Stimulated activated CD8-positive, alpha-beta memory T cell treated with anti-CD3 and anti-CD28 coated beads, Interleukin-2, amount 100 ng/mL, for 48 hours (primary cell): ENCODE measurements at places on chromosomes 6 and 20.

- no peak for DNase-seq
Observed at GRCh38 chr6:70236343-70236742, 66.5 kb downstream of the COL9A1 start.

DNA sequence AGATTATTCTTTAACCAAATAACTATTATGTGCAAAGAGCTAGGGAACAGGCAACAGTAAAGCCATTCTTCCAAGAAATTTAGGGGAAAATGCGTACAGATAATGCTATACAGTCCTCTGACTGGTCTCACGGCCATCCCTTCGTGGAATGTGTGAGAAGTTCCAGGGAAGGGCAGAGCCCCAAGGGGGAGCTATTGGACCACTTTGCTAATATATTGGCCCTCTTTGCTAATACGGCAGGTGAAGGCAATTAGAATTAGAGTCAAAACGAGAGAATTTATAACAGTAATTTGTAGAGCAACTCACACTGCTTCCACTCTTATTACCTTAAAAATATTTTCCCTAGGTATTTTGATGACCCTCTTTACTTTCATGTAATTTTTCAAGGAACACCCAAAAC is 140.4 kb downstream of the IMPG1 start:
- DNase-seq: no peak

DNA sequence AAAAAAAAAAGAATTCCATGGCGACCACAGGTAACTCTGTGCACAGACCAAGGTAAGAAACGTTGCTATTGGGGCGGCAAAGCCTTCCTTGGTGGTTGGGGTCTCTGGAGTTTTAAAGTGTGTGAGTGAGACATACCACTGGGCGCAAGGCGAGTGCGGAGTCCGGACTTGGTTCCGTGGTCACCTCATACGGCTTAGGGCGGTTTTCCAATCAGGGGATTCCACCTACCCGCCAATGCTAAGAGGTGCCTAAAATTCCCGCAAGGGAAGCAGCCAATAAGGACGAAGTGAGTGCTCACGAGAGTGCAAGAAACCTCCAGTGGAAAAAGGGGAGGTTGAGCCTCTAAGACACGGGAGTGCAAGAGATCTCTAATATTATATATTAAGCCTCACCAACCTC is 68.6 kb upstream of the PRSS16 start:
- no peak for DNase-seq

GRCh38 chr6:123587838-123588545 is 48.8 kb downstream of the TRDN start:
- no peak for DNase-seq

- DNase-seq: no peak
Observed at GRCh38 chr20:58853466-58853865, 950 bp downstream of the GNAS start.

DNA sequence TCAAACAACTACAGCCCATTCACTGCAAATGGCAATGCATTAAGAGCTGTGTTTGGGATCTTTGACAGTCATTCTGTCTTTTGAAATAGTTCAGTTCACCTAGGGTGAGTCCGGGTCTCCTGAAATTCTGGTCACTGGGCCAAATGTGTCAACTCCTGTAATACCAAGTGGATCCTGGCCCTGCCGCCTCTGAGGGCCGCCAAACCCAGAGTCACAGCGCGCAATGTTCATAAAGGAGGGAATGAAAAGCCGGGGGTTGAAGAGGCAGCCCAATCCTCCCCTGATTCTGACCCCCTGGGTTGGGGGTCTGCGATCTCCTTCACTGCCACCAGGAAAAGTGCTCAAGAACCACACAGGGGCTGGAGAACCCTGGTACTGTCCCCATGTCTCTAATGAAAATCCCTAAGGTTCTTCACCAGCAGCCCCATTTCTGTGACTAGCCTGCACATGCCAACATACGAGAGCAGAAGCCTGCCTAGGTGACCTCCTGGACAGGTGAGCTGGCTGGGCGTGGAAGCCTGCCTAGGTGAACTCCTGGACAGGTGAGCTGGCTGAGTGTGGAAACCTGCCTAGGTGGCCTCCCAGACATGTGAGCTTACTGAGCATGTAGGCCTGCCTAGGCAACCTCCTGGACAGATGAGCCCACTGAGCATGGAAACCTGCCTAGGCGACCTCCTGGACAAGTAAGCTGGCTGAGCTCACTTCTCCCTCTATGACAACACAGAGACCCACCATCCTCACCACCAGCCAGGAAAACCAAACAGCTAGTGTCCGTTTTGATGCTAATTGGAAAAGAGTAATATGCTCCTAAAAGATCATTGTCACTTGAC is 16.1 kb upstream of the APMAP start:
- DNase-seq: no peak

GRCh38 chr20:38152175-38152620 is 12.9 kb downstream of the TGM2 start:
- DNase-seq: no peak

- no peak for DNase-seq
Observed at GRCh38 chr6:169866668-169867521, 115.5 kb downstream of the ERMARD start.

GRCh38 chr20:63570281-63571086 is 3.6 kb downstream of the HELZ2 start:
- no peak for DNase-seq
